ENCODE measurements at places on chromosomes 3 and 15.

DNA sequence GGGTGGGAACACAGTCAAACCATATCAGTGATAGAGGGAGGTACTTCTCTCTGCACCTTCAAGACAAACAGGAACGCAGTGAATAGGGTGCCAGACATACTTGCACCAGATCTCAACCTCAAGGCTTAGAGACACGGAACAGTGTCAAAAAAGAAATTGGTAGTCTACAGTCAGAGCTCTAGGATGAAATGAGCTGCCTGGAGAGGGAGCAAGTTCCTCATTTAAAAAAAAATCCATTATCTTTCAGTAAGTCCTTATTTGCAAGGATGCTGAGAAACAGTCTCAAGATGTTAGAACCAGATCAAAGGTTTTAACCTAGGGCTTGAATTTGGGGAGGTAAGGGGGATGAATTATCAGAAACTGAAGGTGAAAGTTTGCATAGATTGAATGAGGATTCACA, 20.2 kb upstream of the LMCD1 start:
- no peak for DNase-seq

DNA sequence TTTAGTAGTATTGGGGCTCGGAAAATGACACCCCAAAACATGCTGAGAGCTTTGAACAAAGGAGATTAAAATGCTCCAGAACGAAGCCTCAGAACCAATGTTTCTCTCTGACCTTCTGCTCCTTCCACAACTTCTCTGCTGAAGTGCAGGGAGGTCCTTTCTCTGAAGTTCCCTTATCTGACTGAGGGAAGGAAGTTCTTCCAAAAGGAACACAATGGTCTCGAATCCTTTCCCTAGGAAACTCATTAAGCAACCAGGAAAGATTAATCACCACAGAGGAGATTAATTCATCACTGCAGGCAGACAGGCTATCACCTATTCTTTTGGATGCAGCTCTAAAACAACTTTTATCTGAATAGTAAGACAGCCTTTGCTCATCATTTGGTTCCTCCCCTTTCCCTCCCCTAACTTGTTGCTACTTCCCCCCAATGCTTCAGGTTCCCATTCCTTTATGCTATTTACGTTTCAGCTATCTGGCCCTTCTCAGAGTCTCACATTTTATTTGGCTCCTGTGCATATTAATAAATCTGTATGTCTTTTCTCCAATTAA, 18.2 kb upstream of the WDR49 start:
- DNase-seq, result no peak

- no peak for DNase-seq
These were observed 178.0 kb upstream of the UMPS start for GRCh38 chr3:124552224-124552623.

GRCh38 chr15:64596701-64597476, 136.5 kb downstream of the ZNF609 start:
- no peak for DNase-seq

- no peak for DNase-seq
These were observed 99.1 kb downstream of the LARS2 start for GRCh38 chr3:45487508-45487907.

GRCh38 chr15:32979710-32980109, 214.8 kb downstream of the FMN1 start:
- DNase-seq, result no peak

GRCh38 chr3:197167549-197167948, 130.9 kb downstream of the DLG1 start:
- no peak for DNase-seq

GRCh38 chr3:120059081-120059864, 35.0 kb downstream of the GSK3B start:
- DNase-seq, result no peak

GRCh38 chr3:99505200-99505599, 133.2 kb upstream of the COL8A1 start:
- no peak for DNase-seq

DNA sequence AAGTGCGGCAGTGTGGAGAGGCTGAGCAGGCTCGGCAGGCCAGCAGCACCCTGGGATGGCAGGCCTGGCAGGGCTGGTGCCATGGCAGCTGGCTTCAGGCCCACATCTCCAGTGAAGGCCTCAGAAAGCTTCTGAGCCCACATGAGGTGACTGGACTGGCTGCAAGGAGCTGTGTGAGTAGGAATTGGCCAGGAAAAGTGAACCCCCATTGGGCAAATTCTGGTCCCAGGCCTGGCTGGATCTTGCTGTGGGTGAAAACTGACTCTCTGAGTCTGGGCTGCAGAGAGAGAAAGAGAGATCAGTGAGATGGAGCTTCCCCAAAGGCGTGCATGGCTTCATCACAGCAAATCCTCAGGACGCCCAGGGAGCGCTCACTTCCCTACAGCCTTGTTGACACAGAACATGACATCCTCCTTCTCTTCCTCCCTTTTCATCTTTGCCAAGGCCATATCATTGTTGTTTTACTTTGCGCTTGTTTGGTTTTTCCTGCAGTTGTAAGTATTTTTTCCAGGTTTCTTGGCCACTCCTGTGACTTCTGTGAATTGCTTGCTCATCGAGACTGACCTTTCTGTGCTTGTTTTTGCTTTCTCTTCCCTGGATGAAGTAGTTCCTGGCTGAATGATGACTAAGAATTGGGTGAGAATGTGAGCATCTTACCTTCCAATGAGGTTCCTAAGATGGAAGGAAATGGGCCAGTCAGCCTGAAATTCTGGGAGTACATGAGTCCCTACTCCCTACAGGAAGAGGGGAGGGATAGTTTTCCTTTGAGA, 299.1 kb downstream of the TLE3 start:
- no peak for DNase-seq

- no peak for DNase-seq
These were observed 1303.3 kb downstream of the ROBO2 start for GRCh38 chr3:78343221-78343620.

- no peak for DNase-seq
These were observed 21.3 kb downstream of the SLC35A5 start for GRCh38 chr3:112583105-112583504.

DNA sequence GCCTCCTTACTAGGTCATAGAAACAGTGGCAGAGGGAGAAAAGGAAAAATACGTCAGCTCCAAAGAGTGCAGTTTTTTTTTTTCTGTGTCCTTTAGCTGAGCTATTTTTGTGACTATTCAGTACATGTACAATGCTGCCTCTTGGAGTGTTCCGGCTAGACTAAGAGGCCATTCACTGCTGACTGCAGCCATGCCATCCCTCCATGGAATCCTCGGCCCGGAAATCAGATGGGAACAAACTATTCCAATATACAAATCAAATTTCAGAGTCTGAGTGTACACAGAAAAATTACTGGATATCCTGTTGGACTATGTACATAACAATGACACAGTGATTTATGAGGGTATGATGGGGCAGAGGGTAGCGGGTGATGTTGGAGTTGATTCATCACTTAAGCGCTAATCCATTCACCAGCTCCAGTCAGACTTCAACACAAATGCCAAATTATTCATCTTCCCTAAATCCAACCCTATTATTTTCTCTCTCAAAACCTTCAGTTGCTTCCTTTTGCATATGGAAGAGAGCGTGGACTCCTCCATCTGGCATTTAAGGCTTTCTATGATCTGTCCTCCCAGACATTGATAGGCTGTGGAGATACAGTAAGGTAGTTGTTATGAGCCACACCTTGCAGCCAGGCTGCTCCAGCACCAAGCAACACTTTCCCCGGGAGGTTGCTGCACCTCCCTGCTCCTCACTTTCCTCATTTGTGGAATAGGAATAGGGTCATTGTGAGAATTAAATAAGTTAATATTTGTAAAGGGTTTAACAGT, 109.1 kb downstream of the LPP start:
- DNase-seq, result no peak

DNA sequence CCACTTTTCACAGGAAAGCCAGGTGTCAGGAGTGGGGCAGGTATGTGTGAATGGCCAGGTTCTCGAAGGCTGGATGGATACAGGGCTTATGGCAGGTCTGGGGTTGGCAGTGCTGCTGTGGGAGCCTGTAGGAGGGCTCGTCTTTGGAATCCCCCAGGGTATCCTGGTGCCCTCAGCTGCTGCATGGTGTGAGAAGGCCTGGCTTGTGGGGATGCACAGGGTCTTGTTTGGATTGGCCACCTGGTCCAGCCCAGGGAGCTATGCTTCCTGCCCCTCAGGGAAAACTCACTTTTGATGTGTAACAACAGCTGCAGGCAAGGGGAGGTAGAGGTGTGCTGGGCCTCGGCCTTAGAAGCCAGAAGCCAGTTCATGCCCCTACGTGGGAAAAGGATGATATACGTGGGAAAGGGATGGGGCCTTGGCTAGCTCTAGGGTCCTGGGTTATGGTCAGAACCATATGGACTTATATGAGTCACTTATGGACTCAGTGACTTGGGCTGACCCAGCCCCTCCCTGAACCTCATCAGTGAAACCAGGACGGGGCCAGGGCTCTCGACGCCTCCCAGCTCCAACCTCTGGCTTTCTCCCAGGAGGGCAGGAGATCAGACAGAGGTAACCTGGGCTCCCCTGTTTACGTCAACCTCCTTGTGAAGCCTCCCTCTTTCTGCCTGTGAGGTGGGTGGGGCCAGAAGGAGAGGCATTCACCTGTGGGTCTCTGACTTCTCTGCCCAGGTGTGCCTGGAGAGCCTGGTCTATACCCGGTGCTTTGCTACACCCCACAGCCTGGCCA, 37.8 kb upstream of the CSPG4 start:
- no peak for DNase-seq

DNA sequence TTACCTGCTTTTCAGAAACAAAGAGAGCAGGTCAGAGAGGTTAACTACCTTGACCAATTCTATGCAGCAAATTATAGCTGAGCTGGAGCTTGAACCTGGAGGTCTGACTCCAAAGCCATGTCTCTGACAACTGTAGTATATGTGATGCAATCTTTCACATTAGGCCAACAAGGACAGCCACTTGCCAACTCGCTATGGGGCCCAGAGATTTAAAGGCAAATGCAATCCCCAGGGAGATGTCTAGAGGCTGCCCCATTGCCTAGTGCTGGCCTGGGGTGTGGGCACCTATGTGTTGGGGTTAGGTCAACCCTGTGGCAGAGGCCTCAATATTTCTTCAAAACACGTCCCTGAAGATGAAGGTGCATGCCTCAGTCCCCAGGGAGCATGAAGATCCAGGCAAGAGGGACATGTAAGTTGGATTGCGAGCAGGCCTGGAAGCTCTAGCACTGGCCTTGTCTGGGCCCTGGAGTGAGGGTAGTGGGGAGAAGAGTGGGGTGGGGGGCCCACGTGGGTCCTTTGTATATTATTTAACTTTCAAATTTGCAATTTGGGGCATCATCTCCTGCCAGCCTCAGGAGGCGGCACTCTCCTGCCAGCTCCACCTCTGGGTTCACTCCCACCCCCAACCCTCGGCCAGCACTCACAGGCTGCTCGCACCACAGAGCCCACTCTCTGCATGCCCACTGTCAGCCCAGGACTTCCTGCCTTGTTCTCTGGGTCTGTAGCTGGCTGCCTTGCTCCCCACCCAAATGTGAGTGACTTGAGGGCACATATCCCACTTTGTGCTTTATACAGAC, 64.3 kb downstream of the SLC12A8 start:
- DNase-seq, result no peak

- DNase-seq, result peak; percentile 24
These were observed 138.7 kb downstream of the PEX5L start for GRCh38 chr3:179898024-179898423.

GRCh38 chr15:60324706-60325438, 72.9 kb downstream of the ANXA2 start:
- no peak for DNase-seq

DNA sequence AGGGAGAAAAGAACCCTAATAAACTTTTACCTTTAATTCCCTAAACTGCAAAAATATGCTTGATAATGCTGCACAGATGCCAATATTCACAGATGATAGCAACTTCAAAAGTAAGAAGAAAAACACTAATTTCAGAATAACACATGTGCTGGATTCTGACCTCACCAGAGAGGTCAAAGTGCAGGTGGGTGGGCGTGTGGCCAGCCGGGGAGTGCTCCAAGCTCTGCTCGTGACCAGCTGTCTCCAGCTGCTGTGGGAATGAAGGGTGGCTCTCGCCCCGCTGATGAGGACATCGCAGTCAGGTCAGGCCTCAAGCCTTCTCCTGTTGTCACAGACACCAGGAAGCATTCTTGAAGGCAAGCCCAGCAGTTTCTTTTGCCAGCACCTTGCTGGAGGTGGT, 57.1 kb downstream of the ADAMTS17 start:
- DNase-seq, result no peak

DNA sequence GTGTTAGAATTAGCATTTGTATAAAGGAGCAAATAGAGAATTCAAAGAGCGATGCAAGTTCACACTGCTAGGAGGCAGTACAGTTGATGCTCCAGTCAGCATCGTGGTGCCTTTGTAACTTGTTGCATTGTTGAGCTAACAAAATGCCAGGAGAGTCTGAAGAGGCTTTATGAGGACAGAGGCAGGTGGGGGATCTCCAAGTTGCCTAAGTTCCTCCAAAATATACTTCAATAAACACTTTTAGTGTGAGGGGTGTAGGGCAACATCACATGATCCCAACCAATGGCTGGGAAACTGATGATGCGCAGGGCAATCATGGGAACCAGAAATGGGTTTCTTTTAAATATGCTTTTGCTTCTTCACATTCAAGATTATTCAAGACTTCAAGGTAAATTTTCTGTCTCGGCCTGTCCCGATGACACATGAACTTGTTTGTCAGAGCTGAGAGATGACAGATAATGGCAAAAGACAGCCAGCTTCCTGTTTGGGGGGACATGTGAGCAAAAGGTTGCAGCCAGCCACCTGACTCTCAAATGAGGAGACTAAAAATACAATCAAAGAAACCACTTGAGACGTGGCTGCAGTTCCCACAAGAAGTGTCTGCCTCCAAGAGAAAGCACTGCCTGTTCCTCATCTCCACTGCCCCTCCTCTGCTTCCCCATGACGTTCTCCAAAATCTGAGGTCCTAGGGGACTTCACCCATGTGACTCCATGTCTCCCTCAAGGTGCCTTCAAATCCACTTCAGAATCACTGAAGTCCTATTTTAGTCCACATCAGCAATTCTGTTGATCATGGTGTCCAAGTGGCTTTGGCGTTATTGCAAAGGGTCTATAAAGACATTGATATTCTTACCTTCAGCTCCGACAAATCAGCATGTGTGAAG, 39.3 kb downstream of the KLHL6 start:
- no peak for DNase-seq

DNA sequence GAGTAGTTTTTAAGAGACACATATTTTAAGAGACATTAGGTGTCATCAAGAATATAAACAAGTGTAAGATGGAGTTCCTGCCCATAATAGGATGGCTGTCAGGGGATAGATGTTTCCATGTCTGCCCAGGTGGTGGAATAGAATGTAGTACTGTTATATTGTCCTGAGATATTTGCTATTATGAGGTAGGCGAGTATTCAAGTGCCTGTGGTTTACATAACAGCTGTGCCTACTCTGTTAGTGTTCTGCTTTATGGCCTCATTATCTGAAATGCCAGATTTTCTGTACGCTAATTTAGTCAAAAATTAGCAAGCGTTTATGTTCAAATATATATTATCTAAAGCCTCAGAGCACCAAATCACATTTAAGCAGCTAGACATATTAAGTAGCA, 360.2 kb upstream of the ROPN1 start:
- DNase-seq, result no peak

DNA sequence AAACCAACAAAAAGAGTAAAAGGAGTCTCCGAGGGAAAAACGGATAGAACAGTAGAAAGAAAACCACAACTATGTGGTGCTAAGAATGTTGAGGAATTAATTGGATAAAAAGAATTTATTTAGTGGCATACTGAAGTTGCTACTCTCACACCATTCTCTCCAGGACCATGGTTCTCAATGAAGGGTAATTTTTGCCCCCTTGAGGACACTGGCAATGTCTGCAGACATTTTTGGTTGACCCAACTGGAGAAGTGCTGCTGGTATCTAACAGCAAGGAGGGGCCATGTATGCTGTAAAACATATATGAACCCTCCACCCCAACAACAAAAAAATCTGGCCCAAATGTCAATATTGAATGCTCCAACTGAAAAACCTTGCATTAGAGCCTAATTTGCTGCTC, 85.9 kb upstream of the CSPG5 start:
- DNase-seq, result no peak
